Activated CD4-positive, alpha-beta T cell treated with anti-CD3 and anti-CD28 coated beads for 24 hours (primary cell): ENCODE measurements at places on chromosomes 13 and 19.

DNA sequence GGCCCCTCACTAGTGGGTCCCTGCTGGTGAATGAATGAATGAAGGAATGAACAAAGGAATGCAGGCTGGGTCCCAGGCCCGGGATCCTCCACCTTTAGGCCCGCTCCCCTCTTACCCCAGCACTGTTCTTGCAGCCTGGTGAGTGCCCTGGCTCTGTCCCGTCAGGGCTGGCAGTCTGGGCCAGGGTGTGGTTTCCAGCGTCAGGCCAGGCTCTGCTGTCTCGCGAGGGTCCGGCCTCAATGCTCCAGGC, 317 bp downstream of the LYL1 start:
- no peak for DNase-seq

DNA sequence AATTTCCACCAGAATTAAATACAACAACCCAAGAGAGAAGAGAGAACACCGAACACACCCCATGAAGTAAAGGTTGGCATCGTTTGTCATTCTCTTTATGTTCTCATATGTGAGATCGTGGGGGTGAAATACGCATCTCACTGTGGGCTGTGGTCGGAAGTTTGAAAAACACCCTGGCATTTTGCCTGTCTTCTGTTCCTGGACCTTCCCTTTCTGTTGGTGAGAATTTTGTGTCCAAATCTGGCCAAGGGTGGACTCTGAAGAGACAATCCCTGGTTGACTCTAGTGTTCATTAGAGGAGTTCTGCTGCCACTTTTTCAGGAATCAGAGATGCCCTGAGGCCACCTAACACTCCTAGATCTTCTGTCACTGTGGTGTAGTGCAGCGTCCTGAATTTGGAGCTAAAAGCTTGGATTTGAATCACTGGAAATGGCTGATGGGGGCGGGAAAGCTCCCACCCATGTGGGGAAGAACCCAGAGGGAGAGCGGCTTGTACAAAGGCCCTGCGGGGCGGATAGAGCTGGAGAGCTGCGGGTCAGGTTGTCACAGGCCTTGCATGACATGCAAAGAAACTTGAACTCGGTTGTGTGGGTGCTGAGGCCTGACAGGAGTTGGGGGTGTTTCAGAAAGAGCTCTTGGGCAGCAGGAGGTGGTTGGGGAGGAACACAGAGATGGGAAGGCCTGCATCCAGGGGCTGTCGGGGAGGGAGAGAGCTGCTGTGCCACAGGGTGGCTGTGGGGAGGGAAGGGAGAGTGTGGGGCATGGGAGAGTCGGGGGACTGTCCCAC, 11.1 kb upstream of the SPATA13 start:
- DNase-seq, result no peak

DNA sequence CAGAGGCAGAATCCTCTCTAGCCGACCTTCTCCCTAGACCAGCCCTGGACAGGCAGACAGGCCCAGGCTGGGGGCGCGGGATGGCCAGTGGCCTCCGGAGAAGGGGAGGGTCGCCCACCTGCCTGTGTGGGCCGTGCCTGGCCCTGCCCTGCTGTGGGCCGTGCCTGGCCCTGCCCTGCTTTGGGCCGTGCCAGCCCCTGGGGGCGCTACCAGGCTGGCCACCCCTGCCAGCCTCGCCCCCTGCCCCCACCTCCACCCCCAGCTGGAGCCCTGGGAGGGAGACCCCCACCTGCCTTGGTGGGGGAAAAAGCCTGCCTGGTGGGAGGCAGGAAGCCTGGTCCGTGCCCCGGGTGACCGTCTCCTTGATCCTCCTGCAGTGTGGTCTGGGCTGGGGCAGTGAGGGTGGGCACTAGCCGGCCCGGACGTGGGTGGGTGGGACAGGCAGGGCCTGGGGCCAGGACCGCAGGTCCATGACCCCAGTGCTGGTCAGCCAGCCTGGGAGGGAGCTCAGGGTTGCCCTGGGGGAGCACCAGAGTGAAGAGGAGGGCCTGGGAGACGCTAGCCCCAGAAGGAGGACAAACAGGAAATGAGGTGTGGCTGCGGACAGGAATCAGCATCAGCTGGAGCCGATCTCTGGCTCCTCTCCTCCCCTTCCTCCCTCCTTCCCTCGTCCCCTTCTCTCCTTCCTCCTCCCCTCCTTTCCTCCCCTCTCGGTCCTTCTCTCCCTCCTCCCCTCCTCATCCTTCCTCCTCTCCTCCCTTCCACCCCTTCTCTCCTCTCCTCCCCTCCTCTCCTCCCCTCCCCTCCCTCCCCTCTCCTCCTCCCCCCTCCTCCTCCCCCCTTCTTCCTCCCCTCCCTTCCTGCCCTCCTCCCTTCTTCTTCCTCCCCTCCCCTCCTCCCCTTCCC, 5.1 kb upstream of the MKNK2 start:
- DNase-seq, result no peak

GRCh38 chr13:75369981-75370380, 112.0 kb downstream of the TBC1D4 start:
- DNase-seq, result no peak

- no peak for DNase-seq
Measured at GRCh38 chr19:49684983-49685553, 4.3 kb upstream of the ADM5 start.

DNA sequence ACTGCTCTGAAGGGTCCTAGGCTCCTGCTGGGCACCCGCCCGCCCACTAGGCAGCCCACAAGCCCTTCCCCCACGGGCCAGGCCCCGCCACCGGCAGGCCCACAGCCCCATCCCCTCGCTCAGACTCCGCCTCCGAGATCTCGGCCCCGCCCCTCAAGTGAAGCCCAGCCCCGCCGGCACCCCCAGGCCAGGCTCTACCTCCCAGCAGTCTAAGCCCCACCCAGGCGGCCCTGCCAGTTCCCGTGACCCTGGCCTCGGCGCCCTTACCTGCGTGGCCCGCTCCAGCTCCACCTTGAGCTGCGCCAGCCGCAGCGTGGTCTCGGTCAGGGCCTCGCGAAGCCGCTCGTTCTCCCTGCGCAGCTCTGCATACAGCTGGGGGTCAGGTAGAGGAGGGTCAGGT, 16.3 kb downstream of the EPS8L1 start:
- DNase-seq, result no peak

DNA sequence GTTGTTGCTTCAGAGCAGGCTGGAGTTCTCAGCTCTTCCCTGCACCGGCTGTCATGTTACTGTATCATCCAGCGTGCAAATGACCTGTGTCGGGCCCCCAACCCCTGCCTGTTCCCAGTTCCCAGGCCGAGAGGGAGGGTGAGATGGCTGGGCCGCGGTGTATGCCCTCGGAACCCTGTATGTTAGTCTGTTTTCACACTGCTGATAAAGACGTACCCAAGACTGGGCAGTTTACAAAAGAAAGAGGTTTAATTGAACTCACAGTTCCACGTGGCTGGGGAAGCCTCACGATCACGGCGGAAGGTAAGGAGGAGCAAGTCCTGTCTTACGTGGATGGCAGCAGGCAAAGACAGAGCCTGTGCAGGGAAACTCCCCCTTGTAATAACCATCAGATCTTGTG, 10.9 kb downstream of the TMEM255B start:
- DNase-seq, result no peak

GRCh38 chr19:39746836-39747529, 9.2 kb upstream of the CLC start:
- no peak for DNase-seq

DNA sequence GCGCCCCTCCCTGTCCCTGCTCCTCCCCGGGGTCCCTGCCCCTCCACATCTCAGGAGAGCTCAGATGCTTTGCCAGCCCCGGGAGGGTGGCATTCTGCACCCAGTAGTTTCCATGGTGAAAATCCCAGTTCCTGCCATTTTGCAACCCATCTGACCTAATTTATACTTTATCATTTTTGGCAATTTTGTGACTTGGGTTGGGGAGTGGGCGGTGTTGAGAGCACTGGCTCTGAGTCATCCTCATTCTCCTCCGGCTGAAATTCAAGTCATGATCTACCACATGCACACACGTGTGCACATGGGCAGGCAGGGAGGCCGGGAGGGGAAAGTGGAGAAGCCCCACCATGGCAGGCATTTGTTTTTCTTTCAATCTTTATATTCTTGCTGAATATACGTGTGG, 208.6 kb downstream of the URI1 start:
- DNase-seq, result no peak

DNA sequence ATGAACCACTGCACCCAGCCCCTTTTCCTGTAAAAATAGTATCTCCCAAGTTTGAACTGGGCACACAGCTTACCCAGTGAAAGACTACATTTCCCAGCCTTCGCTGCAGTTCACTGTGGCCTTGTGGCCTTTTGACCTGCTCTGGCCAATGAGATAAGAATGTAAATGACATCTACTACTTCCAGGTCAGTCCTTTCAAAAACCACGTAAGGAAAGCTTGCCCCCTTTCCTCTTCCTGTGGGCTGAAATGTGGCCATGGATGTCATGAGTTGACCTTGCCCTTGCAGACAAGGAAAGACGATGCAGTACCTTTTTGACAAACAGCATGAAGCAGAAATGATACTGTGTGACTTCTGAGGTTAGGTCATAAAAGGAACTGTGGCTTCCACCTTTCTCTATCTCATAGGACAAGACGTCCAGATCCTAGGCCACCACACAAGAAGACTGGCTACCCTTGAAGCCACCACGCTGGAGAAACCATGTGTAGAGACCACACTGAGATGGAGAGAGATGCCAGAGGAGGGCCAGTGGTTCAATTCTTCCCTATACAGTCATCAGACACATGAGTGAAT, 19.9 kb downstream of the ACER1 start:
- DNase-seq, result no peak

DNA sequence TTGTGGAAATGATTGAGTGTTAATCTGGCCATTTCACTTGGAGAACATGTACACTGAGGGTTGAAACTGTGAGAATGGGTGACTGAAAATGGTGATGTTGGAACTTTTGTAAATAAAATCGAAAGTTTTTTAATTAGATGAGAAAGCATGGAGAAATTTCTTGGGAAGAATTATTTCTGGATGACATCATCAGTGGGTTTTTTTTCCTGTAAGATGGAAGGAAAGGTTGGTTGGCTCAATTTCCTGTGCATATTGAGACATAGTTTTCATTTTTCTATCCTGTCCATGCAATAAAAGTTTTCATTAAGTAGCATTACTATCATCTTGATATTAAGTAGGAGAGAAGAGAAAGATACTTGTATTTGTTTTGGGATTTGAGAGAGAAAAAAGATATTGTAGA, 120.6 kb upstream of the HTR2A start:
- no peak for DNase-seq

GRCh38 chr19:50402544-50403301, 16.0 kb upstream of the SPIB start:
- DNase-seq, result no peak

- DNase-seq, result no peak
Measured at GRCh38 chr13:64482373-64482772, 2747.8 kb downstream of the PCDH9 start.
